ENCODE measurements at places on chromosomes 6 and 20.
A peak's percentile ranks its signal among the peaks of the same experiment; 100 is the strongest.

DNA sequence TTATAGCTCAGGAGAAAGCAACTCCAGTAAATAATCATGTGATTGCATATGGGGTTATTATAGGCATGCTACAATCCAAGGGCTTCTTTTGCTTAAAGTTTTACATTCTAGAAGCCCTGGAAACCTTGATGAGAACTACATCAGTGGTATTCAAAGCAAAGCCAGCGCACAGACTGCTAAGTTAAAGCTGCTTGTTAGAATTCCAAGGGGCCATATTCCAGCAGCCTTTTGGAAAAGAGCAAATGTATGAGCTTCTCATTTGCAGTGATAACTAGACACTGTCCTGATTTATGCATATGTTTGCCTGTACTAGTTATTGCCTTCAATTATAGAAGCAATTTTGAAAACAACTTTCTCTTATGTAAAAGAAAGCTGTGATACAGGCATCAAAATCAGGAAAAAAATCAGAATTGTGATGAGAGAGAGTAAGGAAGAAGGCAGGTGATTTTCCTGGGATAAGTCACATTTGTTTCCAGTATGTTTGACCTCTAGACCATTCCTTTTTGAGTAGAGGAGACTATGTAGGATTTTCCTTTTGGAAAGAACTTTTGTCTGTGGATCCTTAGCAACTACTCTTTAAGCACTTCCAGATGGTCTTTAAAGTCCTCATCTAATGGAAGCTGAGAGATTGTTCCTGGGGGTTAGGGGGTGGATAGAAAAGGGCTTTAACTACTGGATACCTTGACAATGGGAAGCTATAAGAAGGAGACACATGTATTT is 159.2 kb downstream of the PLCB4 start:
- ATAC-seq = no peak

DNA sequence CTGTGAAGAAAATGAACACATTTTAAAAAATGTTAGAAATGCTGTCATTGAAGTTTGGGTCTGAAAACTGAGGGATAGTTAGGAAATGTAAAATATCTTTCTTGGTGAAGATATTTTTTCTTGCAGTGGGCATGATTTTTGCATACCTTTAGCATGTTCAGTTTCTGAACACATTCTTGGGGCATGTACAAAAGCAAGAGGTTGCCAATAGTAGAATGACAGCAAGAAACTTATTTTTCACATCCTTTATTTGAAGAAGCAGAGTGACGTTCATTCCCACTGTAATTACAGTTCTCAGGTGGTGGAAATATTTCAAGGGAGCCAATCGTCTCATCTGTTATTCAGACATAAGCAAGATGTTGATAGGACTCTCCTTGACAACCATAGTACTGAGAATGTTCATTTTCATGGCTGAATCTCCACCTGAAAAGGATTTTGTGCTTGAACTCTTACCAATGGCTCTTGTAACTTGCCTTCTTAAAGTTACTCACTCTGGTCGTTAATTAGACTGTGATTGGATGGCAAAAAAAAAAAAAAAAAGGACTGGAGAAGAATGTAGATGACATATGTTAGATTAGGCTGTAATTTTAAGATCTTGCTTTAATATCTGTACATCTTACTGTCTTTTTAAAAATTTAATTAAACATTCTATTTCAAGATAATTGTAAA is 74.4 kb downstream of the DOK5 start:
- no peak for ATAC-seq

- ATAC-seq = no peak
Observed at GRCh38 chr6:142155091-142155490, 8.0 kb downstream of the VTA1 start.

GRCh38 chr20:275791-276190 is 14.8 kb downstream of the C20orf96 start:
- no peak for ATAC-seq

DNA sequence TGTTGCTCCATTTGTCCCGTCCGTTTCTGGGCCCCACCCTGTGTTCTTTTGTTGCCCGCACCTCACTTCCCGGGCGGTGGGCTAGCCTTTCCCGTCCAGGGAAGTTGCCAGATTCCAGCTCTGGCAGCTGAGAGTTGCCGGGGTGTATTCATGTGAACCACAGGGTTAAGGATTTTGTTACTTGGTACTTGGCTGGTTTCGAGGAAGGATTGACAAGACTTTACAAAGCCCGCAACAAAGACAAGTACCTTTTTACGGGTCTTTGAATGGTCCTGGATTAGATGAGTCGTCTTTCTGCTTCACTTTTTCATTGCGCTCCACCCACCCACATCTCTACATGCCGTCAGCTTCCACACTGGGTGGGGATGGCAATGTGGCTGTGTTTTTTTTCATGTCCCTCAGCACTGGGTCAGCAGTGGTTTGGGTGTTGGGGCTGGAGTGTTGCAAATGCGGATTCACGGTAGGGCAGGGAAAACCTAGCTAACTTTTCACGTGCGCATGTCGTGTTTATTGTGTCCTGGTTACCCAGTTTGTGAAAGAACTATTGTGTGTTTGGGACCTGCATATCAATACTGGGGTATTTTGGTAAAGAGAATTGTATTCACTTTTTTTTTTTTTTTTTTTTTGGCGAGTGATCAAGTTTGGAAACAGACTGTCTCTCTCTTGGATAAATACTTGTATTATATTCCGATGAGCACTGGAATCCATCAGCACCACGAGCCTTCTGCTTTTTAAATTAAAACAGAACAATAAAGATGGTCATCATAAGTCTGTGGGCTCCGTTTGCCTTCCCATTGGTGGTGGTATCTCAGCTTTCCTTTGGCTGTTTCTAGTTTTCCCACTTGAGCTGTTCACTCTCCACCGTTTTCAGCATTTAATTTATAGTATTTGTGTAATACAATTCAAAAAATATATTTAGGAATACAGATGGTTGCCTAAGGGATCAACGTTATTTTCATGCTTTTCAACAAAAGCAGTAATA is 1.2 kb downstream of the DUSP22 start:
- ATAC-seq = no peak

DNA sequence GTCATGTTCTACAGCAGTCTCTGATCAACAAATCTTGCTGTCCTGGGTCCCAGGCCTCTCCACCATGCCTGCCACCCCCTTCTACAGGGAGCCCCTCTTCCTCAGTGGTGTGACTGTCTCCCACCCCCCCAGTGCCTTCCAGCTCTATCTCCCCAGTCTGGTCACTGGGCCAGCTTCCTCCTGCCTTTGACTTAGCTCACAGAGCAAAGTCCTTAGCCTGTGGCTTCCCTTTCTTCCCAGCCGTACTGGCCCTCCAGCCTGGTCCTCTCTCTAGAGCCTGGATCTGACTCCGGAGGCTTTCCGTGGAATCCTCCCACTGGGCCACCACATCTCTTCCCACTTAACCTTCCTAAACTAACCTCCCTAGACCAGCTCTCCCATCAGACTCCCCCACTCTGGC is 17.0 kb downstream of the MAPK13 start:
- ATAC-seq = no peak

DNA sequence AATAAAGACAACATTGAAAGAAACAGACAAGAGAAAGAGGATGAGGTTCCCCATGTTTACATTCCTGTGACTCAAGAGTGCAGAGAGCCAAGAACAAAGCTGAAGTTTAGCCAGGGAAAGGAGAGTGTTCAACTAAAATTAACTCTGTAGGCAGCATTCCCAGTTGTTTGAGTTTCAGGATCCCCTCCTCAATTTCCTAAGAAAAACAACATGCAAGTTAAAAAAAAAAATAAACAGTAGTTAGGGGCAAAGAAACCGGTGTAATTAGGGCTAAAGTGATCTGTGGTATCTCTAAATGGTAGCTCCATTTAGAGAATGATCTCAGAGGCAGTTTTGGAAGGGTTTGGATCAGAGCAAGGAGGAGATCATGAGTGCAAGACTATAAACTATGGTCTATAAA is 30.9 kb upstream of the RAB23 start:
- ATAC-seq = no peak

DNA sequence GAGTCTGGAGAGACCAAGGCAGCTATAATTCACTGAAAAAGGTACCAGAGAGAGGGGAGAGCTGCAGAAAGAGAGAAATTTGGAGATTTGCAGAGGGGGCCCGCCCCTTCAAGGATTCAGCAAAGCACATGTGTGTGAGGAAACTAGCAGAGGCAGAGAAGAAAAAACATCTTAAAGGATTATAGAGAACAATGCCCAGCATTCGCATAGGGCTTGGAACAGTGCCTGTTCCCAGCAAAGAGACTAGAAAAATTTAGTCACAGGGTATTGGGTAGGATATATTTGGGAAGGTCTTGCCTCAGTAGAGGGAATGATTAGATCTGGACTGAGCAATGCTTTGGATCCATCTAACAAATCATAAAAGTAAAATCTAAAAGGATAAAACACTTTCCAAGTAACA is 44.0 kb downstream of the SRPK1 start:
- ATAC-seq = no peak

GRCh38 chr6:157188213-157188612 is 135.1 kb downstream of the TMEM242 start:
- ATAC-seq = no peak

GRCh38 chr6:7201732-7202541 is 94.2 kb downstream of the RREB1 start:
- ATAC-seq = no peak

- no peak for ATAC-seq
Observed at GRCh38 chr20:43936104-43936770, 21.6 kb downstream of the TOX2 start.

GRCh38 chr20:34426026-34426425 is 63.0 kb downstream of the ITCH start:
- ATAC-seq = no peak

GRCh38 chr6:34941421-34941820 is 52.4 kb downstream of the ANKS1A start:
- no peak for ATAC-seq

DNA sequence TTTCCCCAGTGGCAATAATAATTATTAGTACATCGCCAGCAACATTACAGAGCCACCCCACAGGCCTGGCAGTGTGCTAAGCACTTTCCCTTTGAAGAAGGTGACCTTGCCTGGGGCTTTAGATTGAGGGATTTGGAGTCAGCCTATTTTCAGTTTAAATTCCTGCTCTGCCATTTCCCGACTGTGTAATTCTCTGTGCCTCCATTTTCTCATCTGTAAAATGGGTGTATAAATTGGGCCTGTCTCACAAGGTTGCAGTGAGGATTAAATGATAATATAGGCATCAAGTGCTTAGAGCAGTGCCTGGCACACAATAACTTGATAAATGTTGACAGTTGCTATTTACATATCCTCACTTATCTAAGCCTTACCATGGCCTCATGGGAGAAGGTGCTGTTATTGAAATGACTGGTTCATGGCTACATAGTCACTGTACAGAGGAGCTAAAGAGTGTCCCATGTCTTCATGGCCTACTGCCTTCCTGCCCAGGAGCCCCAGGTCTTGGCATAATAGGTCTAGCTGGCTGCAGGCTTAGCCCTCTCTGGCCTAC is 5.1 kb upstream of the SCRT2 start:
- ATAC-seq = no peak

- peak; percentile 31 for ATAC-seq
Observed at GRCh38 chr6:141677598-141678211, 455.0 kb upstream of the GJE1 start.

DNA sequence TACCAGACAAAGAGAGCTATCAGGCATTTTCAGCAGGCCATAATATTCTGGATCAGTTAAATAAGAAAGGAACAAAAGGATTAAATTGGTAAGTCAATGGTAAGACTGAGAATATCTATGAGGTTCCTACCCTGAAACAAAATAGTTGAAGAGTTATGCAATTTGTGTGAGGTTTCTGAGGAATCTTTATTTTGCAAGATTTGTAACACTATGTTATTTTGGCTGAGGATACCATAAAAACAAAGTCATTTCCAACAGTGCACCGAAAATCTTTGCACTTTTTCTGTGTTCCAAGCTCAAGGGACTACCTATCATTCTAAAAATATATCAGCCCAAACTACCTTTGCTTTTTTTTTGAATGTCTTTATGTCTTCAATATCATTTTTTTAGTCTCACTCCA is 383.3 kb upstream of the CITED2 start:
- ATAC-seq = no peak

- no peak for ATAC-seq
Observed at GRCh38 chr6:98380589-98380988, 453.8 kb upstream of the POU3F2 start.

GRCh38 chr20:45289942-45290676 is 16.5 kb upstream of the RBPJL start:
- ATAC-seq = no peak

DNA sequence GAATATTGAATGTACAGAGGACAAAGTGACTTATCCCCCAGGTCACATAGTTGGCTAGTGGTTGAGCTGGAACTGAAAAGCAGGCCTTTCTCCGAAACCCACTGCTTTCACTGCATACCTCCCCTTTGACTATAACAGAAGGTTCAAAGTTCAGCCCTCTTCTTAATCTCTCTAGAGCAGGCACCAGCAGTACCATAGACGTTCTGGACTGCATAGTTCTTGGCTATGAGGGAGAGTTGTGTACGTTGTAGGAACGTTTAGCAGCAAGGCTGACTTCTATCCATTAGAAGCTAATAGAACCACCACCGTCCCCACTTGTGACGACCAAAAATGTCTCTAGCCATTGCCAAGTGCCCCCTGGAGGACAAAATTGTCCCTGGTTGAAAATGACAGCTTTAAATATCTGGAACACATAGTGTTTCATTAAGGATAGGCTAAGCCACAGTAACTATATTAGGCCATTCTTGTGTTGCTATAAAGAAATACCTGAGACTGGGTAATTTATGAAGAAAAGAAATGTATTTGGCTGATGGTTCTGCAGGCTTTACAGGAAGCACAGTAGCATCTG is 123.8 kb upstream of the MTHFD1L start:
- ATAC-seq = no peak

GRCh38 chr20:32603046-32603726 is 18.1 kb upstream of the NOL4L start:
- ATAC-seq = no peak

DNA sequence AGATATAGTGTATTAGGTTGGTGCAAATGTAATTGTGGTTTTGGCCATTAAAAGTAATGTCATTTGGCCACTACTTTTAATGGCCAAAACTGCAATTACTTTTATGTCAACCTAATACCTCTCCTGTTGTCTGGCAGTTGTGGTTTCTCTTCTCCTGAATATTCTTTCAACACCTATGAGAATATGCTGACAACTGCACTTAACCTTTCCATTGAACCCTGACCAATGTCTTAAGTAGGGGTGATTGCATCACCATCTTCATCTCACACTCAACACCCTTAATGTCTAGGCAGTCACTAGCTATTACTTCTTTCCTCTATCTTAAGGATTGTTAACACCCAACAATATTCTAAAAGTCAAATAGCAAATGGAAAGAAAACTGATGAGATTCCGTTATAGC is 200.5 kb upstream of the HSF2 start:
- ATAC-seq = no peak

DNA sequence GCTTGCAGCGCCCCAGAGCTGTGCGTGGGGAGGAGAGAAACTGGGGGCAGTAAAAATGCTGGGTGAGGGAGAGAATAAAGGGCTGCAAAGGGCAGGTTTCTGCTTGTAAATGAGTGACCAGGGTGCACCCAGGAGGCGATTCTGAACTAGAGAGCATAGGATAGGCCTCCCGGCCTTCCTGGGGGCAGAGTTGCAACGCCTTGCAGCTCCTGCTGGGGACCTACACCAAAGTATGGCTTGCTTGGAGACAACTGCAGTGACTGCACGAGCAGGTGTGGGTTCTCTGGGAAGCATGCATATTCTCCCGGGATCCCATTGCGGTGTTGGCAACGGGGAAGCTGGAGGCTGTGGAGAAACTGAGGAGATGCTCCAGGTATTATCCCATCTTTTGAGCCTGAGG is 111.6 kb upstream of the SPACA1 start:
- ATAC-seq = no peak

GRCh38 chr6:143839196-143839595 is 3.9 kb upstream of the LTV1 start:
- ATAC-seq = no peak

- ATAC-seq = no peak
Observed at GRCh38 chr6:149393002-149393679, 6.9 kb upstream of the SUMO4 start.

Data from motor neuron (in vitro differentiated cells).